DMS53 (cell line): ENCODE measurements at places on chromosomes 7 and 10.

DNA sequence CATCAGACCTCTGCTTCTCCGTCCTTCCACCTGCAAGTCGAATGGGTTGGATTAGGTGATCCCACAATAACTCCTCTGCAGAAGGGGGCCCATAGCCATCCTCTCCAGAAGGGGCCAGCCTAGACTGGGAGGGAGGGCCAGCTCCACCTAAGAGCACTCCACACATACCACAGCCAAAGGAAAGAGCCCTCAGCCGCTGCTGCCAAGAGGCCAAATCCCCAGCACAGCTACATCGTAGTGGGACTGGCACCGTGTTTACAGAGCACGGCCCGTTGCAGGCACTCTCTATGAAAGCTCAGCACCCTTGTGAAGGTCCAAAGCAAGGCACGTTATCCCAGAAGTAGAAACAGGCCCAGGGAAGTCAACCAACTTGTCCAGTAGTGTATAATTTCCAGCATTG is 5.4 kb downstream of the KCNH2 start:
- DNase-seq: no peak

DNA sequence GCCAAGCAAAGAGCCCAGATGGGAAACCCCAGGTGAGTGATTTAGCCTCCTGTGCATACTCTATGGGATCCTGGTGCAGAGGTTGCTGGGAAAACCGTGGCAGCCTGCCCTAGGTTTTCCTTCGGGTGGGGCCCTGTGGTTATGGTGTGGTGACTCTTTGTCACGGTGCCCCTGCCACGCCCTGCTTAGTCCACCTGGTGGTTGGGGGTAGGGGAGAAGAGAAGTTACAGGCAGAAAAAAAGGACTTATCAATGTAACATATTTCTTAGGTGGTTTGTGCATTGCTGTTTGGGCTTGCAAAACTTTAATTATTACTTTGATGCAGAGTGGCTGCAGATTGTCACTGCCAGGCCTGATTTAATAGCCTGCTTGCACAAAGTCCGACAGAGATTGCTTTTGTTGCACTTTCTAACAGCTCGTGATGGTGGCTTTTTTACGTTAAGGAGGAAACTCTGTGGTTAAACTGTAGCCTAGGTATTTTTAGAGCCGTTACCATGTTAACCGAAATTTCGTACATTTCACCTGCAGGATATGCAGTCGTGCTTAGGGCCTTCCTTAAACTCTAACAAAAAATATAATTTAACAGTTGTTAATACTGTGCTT is 197.4 kb downstream of the RNLS start:
- DNase-seq: peak; percentile 71

- no peak for DNase-seq
Observed at GRCh38 chr10:35271086-35271858, 65.0 kb upstream of the CCNY start.

DNA sequence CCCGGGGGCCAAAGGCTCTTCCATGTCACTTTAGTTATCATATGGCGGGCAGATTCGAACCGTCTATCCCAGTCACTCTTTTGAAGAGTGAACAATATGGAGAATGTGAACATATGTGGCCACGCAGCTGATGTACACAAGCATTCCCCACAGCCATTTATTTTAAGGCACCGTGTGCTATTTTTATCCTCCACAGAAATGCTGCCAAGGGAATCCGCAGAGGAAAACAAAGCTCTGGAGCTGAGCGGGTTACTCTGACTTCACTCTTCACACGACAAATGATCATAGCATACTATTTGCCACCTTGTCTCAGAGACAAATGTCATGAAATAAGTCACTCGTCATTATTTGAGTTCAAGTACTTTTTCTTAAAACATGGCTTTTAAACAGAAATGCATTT is 100.3 kb downstream of the CTBP2 start:
- no peak for DNase-seq

DNA sequence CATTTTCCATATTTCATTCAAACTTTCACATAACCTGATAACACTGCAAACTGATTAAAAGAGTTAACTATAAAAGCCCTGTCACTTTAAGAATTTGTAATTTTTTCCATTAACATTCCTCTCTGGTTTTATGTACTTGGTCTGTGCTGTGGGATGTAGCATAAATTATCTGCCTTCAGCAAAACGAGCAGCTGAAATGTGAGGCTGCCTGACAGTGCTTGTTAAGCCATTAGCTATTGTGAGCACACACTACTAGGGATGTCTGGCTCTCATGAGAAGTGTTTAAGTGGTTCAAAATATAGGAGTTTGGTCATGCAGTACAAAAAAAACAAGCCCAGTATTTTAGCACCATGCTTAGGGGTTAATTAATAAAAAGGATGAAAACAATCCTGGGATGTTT is 63.0 kb downstream of the HOXA1 start:
- peak; percentile 49 for DNase-seq

DNA sequence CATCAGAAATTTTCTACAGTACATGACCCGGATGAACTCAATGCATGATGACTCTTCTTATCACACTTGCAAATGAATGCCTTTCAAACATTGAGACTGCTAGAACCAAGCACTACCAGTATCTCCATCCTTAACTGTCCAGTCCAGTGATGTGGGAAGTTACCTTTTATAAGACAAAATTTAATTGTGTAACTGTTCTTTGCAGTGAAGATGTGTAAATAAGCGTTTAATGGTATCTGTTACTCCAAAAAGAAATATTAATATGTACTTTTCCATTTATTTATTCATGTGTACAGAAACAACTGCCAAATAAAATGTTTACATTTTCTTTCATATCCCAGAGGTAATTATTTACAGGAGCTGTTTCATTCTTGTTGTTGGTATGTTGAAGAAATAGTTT is 40.1 kb downstream of the LGI1 start:
- no peak for DNase-seq

DNA sequence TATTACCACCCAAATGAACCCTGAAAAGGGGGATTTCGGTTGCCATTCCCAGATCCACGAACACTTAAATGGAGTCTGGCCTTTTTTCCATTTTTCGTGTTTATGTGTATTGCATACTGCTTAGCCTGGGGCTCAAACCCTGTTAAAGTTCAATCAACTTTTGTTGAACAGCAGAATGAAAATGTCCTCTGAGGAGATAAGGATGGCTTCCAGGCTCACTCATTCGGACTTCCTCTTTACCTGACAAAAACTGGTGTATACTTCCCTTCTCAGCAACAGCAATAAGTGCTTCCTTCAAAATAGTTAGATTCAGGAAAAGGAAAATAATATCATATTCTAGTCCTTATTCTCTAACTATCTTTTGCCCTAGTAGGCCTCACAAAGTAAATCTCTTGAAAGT is 61.1 kb upstream of the ARID5B start:
- DNase-seq: no peak

- no peak for DNase-seq
Observed at GRCh38 chr10:11227103-11227502, 209.4 kb downstream of the CELF2 start.

GRCh38 chr7:82434275-82435022 is 9.1 kb downstream of the CACNA2D1 start:
- DNase-seq: no peak

GRCh38 chr7:36765605-36766004 is 41.3 kb upstream of the AOAH start:
- DNase-seq: peak; percentile 33

- DNase-seq: no peak
Observed at GRCh38 chr7:133510326-133511055, 257.6 kb downstream of the EXOC4 start.

DNA sequence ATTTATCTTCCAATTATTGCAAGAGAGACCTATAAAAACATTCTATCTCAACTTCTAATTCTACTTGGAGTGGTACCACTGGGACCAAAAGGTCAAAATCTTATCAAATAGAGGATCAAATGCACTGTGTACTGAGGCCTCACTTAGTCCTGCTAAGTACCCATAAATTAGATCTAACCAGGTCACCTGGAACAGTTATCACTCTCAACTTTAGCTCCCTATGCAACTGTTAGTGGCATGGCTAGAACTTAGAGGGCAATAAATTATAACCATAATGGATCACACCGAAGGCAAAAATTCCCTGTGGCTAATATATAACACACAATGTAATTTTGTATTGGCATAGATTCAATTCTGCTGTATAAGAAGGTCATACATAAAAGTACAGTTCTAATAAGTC is 428.9 kb downstream of the PCDH15 start:
- peak; percentile 19 for DNase-seq

- no peak for DNase-seq
Observed at GRCh38 chr10:117746541-117747448, 204.2 kb downstream of the EMX2 start.

- DNase-seq: peak; percentile 39
Observed at GRCh38 chr10:14372606-14373005, 41.9 kb upstream of the FRMD4A start.

DNA sequence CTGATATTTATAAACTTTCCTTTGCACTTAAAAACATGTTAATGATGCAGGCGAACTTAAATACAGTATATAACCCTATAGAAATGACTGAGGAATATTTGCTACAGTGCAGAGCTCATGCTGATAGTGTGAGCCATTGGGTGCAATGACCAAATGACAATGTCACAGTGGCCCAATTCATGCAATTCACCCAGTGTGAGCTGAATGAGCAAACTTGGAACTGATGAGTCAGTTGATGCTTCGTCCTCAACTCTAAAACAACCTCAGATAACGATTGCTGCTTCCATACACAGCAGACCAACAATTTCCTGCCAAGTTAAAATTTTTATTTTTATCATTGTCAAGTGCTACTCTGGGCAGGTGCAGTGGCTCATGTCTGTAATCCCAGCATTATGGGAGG is 12.1 kb upstream of the ZC3HAV1L start:
- no peak for DNase-seq

DNA sequence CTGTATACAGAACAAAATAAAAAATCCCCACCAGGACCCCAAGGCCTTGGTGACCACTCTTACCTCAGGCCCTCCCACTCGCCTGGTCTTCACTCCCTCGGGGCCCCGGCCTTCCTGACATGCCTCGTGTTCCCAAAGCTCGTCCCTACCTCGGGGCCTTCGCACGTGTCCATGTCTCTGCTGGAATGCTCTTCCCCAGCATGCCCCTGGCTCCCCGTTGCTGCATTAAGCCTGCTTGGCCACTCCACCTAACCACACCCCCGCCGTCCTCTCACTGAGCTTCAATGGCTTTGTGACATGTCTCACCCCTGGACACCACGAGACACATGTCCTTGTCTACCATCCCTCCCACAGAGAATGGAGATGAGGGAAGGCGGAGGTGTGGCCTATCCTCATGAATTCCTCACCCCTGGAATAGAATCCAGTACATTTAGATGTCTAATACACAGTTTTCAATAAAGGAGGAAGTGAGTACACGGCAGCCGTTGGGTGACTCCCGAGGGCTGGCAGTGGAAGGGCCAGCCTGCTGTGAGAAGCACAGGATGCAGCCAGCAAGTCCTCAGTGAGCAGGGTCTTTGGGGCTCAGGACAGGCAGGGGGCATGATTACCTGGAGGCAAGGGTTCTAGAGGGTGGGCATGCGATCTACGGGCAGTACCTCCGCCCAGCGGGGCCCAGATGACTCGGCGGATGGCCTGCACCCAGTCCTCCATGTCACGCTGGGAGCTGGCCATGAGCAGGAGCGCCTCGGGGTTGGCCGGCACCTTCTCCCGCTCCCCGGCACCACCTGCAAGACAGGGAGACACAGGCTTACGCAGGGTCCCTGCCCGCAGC is 125.7 kb downstream of the ARHGAP22 start:
- DNase-seq: no peak

GRCh38 chr10:86862373-86862772 is 95.0 kb downstream of the MMRN2 start:
- peak; percentile 21 for DNase-seq
